Liver (tissue), 10 donors: ENCODE measurements at places on chromosomes 1 and 21.

DNA sequence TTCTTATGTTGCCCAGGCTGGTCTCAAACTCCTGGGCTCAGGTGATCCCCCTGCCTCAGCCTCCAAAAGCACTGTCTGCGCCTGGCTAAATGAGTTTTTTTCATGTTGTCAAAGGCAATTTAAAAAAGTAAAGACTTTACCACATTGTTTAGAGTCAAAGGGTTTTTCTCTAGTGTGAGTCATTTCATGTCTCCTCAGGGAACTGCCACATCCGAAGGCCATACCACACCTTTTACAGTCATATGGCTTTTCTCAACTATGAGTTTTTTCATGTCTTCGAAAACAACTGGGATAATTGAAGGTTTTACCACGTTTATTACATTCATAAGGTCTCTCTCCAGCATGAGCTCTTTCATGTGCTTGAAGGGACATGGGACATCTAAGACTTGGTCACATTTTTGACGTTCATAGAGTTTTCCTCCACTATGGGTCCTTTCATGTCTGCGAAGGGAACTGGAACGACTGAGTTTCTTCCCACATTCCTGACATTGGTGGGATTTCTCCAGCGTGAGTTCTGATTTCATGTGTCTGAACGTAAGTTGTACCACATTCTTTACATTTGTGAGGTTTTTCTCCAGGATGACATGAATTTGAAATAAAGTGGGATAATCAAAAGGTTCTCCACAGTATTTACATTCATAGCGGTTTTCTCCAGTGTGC is 65.6 kb downstream of the UCHL5 start:
- DNase-seq: no peak

DNA sequence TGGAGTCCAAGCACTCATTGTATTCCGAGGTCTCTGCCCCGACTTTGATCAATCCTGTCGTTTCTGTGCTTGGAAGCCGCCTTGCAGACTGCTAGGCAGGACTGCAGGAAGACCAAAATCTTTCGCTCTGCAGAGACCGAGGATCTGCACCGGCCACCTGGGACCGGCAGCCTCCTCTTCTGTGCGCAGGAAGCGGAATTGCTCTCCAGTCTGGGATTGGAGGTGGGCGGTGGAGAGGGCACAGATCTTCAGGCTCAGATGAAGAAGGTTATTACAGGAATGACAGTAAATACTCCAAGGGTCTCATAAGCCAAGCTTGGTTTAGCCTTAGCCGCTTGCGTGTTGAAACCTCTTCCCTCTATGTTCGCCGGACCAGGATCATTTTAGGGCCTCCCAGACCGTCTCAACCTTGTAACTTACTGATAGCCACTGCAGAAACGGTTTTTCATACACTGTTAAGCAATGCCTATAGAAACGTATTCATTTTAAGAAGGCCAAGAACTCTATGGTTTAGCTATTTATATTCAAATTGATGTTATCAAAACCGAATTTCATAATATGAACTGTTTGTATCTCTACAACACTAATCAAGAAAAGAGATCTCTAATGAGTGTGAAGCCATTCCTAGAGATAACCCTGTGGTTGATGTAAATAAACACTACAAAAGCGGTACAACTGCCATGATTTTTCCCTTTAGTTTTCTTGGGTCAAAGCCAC is 1.1 kb downstream of the MIA3 start:
- peak; percentile 46 for DNase-seq

DNA sequence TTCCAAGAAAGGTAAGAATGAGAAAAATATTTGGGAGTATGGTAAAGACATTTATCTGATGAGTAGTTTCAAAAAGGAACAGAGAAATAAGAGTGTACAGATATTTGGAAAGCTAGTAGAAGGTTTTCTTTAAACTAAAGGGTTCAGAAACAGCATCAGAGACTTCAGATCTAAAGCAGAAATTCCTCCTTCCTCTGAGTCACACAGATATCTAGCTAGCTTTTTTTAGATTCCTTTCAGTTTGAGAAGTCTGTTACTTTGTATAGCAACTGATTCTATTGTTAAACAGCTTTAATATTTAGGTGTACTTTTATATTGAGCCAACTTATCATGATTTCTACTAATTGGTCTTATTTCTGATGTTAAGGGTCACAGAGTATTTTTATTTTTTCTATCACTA is 4.7 kb downstream of the AMY2B start:
- DNase-seq: no peak

- no peak for DNase-seq
These were observed 960.0 kb downstream of the PLA2G4A start for GRCh38 chr1:187788718-187789117.

- DNase-seq: no peak
These were observed 148.7 kb downstream of the FCRL5 start for GRCh38 chr1:157403608-157404007.

- no peak for DNase-seq
These were observed 172.3 kb downstream of the PBX1 start for GRCh38 chr1:164731161-164731876.

GRCh38 chr1:22688466-22688865 is 22.2 kb upstream of the EPHB2 start:
- no peak for DNase-seq
